Lung microvascular endothelial cell (primary cell): ENCODE measurements at places on chromosomes 5 and 9.

DNA sequence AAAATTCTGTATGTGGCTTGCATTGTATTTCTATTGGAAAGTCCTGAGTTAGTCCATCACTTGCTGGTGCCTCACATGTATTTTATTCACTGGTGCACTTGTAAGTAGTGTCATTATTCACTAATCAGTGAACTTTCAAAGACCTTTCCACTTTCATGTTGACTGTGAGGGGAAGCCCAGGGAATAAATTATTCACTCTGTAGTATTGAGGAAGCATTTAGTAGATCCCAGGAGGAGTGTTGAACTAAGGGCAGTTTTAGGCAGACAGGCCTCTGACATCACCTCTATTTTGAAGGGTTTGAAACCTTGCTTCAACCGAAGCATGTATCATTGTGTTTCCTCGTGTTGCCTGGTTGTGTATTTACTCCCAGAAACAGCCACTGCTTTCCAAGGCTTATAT lies 705.4 kb upstream of the RIOK2 start:
- peak; percentile 9 for DNase-seq

DNA sequence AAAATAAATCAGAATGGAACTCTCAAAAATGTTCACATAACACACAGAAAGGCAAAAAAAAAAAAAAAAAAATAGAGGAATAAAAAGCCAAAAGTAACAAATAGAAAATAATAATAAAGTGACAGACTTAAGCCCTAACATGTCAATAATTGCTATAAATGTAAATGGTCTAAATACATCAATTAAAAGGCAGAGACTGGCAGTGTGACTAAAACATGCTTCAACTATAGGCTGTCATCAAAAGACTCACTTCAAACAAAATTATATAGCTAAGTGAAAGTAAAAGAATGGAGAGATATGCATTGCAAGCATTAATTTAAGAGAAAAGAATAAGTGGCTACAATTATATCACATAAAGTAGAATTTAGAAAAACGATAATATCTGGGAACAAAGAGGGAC lies 114.2 kb downstream of the PHF2 start:
- DNase-seq: no peak

- DNase-seq: no peak
Measured at GRCh38 chr5:144192661-144193060, 22.0 kb downstream of the KCTD16 start.

DNA sequence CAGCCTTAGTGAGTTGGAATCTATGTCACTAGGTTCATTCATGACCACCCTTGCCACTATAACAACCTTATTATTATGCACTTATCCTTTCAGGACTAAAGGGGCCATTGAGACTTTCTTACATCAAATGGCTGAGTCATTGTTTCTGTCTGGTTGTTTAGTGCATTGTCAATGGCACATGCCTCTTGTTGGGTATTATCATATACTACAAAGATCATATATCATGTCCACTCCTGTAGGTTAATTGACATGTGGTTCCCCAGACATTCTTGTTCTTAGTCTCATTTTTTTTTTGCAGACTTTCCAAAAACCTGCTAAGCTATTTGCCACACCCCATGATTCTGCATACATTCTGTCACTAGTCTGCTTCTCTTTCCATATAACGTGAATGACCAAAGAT lies 66.7 kb upstream of the PRDM9 start:
- DNase-seq: no peak

DNA sequence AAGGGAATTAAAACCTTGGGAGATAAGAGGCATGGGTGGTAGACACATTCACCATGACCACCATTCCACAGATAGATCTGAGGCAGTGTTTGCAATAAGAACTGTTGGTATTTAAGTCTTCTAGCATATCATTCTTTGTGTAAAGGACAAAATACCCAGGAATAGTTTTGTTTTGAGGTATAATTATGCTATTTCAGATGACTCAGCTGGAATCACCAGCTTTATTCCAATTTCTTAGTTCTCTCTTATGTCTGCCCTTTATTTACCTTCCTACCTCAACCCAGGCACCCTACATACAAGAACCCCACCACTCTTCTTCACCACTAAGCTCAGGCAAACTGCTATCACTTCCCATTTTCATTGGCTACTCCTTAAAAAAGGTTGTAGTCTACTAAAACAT lies 94.7 kb upstream of the TRIO start:
- no peak for DNase-seq

GRCh38 chr5:60365001-60365400 lies 335.0 kb downstream of the DEPDC1B start:
- no peak for DNase-seq

GRCh38 chr5:176780176-176781053 lies 29.9 kb upstream of the UNC5A start:
- DNase-seq: no peak

- no peak for DNase-seq
Measured at GRCh38 chr9:89807101-89807395, 202.2 kb downstream of the GADD45G start.

GRCh38 chr9:98870782-98871557 lies 63.5 kb downstream of the GALNT12 start:
- no peak for DNase-seq

DNA sequence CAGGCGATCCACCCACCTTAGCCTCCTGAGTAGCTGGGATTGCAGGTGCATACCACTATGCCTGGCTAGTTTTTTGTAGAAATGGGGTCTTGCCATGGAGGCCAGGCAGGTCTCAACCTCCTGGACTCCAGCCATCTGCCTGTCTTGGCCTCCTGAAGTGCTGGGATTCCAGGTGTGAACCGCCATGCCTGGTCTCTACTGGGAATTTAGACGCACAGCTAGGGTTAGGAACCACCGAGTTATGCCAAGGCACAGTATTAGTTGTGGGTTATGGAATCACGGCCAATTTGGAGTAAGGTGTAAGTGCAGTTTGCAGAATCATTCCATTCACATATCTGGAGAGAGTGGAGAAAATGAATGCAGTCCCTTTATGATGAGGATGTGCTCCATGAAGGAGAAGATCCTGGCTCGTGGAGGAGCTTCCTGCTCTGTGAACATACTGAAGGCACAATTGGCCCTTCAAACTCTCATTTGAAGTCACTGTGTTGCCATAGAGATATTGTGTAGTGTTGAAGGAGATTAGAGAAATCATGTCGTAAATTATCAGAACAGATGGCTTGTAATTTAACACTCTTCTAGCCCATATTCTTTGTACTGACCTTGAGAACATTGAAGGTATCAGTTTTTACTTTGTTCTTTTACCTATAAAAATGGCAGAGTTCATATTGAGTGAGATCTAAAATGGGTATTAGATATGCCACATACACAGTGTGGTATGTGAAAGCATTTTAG lies 18.8 kb downstream of the TRIO start:
- no peak for DNase-seq

DNA sequence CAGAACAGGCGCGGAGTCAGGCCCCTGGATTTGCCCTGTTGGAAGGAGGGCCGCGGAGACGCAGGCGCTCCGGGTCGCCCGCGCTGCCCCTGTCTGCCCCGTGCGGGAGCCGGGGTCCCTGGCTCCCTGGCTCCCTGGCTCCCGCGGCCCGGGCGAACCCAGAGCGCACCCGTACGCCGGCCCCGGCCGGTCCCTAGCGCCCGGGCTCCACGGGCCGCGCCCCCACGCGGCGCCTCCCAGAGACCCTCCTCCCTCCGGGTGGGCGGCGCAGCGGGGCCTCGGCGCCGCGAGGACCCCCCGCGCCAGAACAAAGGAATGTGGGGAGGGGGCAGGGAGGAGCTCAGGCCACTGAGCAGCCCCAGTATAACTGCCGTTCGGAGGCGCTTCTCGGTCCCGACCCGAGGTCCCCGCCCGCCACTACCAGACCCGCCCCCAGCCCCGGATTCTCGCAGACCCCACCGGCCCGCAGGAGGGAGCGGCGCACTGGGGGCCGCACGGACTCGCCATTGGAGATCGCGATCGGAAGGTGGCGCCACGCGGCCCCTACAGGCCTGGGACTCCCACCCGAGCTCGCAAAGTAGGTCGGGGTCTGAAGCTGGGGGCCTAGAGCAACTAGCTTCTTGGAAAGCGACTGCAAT lies 2.4 kb downstream of the NFIL3 start:
- peak; percentile 69 for DNase-seq

- no peak for DNase-seq
Measured at GRCh38 chr9:26054600-26055520, 376.6 kb upstream of the TUSC1 start.

DNA sequence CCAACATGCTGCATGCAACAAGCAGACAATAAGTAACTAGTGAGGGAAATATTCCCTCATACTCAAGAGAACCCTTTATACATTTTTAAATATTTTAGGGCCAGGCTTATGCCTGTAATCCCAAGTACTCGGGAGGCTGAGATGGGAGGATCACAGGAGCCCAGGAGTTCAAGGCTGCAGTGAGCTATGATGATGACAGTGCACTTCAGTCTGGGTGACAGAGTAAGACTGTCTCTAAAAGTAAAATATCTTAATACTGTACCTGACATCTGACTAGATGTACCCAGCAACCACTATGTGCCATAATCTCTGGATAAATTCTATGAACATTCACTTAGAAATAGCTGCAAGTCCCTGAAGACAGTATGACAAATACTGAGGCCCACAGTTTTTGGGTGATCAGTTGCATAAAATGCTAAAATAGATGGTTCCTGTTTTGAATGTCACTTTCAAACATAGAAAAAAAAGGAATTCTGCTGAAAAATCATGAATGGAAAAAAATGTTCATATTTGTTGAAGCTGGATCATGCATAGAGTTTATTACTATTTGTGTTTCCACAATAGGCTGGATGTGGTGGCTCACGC lies 2.0 kb upstream of the C5orf15 start:
- DNase-seq: no peak

DNA sequence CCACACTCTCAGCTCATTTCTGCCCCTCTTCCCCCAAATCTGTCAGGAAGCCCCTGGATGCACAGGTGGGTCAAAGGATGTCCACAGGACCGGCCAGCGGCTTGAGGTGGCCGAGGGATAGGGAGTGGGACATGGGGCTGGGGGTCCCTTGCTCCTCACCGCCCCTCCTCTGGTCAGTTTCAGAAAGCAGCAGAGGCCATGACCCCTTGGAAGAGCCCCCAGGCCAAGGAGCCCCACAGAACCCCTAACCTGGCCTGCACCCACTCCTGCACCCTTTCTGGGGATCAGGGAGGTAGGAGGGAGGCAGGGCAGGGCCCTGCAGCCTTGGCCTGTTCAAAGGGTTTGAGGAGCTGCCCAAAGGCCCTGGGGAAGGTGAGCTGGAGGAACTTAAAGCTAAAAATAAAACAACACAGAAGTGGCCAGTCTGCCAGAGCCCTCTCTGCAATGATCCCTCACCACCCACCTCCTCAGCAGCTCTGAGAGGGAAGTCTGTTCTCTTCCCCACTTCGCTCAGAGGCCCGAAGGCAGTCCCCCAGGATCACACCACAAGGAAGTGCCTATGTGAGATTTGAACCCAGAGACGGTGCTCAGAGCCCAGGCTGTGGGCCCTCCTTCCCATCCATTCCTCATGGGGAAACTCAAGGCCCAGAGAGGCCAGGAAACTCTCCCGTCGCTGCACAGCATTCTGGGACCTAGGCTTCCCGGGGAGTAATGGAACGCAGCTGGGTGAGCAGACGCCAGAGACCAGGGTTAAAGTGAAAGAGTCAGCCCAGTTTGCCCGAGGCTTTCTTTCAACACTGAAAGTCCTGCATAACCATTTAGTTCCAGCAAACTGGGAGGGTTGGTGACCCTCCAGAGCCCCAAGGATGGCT lies 910 bp downstream of the ENG start:
- peak; percentile 22 for DNase-seq

- DNase-seq: no peak
Measured at GRCh38 chr9:108333530-108333983, 522.2 kb downstream of the ACTL7B start.
